ENCODE measurements at places on chromosomes 2 and 18. TPM values are rescaled to one million over a fixed set of nuclear protein-coding genes. Genes with fewer than 3 reads are reported as not detected.

DNA sequence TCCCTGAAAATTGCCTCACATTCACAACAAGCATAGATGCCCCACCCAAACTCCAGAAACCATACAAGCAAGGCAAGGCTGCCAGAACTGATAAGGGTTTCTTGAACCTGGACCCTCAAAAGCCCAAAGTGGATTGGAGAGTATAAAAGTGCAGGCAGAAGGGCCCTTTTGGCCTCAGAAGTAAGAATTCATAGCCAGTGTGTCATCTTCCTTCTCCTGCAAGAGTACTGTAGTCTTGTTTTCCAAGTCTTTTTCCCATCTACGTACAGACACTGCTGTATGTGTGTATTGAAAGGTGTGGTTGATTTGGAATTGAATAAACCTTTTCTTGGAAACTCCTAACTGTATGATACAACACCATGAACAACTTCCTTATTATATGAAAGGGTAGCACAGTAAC, 46.8 kb downstream of the ZC3H15 start:
- no peak for DNase-seq

The ARHGEF33 gene
- total RNA-seq: 0.99 TPM

- no peak for DNase-seq
Observed at GRCh38 chr2:107806901-107807300, 19.8 kb upstream of the RGPD4 start.

- DNase-seq: no peak
Observed at GRCh38 chr2:207274530-207275189, 108.9 kb upstream of the KLF7 start.

DNA sequence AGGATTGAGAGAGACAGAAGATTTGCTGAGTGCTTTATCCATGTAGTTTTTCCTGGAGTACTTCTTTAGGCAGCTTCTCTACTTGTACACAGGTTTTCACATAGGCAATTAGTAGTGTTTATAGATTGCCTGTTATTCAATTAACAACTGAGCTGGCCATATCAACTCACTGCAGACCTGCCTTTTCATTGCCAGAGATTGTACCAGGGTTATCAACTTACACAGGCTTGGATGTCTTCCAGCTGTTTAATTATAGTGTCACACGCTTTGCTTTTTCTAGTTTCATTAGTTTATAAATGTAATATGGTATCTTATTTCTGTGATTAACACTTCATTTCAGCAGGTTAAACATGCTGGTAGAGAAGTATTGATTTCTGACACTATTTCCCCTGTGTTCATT, 125.9 kb downstream of the GPD2 start:
- peak; percentile 4 for DNase-seq

The GREB1L gene
- total RNA-seq: 6.2 TPM

The ZAP70 gene
- 0.78 TPM for total RNA-seq

The TMEM198 gene
- total RNA-seq: 3.2 TPM

GRCh38 chr2:85413592-85414420, 3.6 kb upstream of the CAPG start:
- no peak for DNase-seq

DNA sequence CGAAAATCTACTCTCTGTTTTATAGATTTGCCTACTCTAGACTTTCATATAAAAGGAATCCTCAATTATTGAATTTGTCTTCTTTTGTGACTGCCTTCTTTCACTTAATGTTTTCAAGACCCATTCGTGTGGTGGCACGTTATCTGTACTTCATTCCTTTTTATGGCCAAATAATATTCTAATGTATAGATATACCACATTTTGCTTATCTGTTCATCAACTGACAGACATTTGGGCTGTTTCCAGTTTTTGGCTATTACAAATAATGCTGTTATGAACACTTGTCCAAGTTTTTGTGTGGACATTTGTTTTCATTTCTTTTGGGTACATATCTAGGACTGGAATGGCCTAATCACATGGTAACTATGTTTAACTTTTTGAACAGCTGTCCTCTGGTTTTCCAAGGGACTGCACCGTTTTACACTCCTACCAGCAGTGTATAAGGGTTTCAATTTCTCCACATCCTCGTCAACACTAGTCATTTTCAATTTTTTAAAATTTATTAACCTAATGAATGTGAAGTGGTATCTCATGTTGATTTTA, 9.3 kb upstream of the NPAS2 start:
- no peak for DNase-seq

The DAPL1 gene
- total RNA-seq: not detected

The ABHD1 gene
- total RNA-seq: 2.4 TPM

GRCh38 chr2:113977660-113978523, 88.0 kb downstream of the ACTR3 start:
- no peak for DNase-seq

DNA sequence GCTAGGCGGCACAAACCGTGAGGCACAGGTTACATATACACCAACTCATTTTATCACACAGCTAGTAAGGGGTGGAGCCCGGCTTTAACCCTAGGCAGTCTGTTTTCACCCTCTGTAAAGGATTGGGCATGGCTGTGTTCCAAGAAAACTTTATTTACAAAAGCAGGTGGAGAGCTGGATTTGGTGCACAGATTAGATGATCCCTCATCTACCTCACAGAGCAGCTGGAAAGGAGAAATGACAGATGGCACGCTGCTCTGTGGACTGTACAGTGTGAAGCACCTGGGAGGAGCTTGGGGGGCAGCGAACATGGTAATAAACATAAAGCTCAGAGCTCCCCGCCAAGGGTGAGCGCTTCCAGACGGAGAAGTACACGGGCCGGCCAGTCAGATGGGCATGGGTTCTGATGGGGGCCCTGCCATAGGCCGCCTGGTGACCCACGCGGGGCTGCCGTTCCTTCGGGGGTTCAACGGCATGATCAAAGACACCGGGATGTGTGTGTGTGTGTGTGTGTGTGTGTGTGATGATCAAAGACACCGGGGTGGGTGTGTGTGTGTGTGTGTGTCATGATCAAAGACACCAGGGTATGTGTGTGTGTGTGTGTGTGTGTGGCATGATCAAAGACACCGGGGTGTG, 862 bp upstream of the TMEM177 start:
- no peak for DNase-seq

The TFPI gene
- total RNA-seq: 41.7 TPM

The CLHC1 gene
- total RNA-seq: 6.2 TPM

DNA sequence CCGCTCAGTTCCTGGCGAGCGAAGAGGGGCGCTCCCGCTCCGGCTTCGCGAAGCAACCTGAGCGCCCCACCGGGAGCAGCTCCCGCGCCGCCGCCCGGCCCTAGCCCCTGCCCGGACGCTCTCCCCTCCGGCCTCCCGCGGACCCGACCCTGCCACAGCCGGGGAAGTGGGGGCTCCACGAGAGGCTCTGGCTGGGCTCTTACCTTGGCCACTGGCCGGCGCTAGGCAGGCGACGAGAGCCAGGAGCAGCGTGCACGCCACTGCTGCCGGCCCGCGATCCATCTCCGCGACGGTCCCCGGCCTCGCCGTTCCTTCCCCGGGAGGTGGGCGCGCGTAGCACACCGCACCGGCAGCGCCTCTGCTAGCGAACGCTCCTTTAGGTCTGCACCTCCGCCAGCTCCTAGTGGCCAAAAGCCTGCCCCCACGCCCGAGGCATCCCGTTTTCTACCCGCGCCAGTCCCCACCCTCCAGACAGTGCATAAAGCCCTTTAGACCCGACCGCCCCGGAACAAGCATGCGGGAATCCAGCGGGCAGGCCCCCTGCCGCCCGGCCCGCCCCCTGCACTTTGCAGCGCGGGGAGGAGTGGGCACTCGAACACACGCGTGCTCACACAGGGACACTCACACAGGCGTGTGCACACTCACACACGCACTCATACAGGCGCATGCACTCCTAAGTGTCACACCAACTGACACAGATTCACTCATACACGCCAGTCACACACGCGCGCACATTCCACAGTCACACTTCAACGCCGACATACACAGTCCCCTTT, at the start of gene LRP2:
LRP2 (minus strand) TSS at position 417 of the 776 bp plus-strand sequence; CDS start at position 282, 135 bp downstream.
- DNase-seq: no peak

The RAMP1 gene
- 96.6 TPM for total RNA-seq

GRCh38 chr2:129502781-129503180, 476.7 kb upstream of the RAB6C start:
- DNase-seq: no peak

GRCh38 chr2:179454443-179455171, 190.0 kb upstream of the SESTD1 start:
- no peak for DNase-seq

GRCh38 chr18:77067291-77068061, 65.1 kb downstream of the MBP start:
- DNase-seq: peak; percentile 45

DNA sequence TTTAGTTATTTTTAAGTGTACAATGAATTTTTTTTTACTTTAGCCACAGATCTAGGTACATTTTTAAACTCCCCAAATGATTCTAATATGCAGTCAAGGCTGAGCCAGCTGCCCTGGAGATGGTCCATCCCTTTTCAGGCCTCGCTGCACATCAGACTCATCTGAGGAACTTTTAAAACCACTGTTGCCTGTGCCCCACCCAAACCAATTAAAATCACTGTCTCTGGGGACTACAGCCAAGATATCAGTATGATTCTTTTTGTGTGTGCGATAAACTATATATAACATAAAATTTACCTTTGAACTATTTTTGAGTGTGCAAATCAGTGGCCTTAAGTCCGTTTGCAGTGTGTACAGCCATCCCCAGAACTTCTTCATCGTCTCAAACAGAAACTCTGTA, 9.1 kb upstream of the MALT1 start:
- DNase-seq: no peak

- no peak for DNase-seq
Observed at GRCh38 chr18:70428439-70428838, 139.6 kb downstream of the SOCS6 start.
